ENCODE measurements at places on chromosomes 7 and 10. TPM values are rescaled to one million over a fixed set of nuclear protein-coding genes. Genes with fewer than 3 reads are reported as not detected.

Gene PODXL
- 20.2 TPM for total RNA-seq

Gene NFE2L3
- total RNA-seq, result 40.9 TPM

Gene LIPK
- 17.4 TPM for total RNA-seq

Gene HNRNPH3
- total RNA-seq, result 23.5 TPM

Gene TEX47
- not detected for total RNA-seq

Gene PNLIP
- not detected for total RNA-seq

Gene AZGP1
- total RNA-seq, result 1,357 TPM

Gene CTAGE4
- total RNA-seq, result 4.8 TPM

Gene PRSS2
- total RNA-seq, result not detected

Gene BMPER
- 0.29 TPM for total RNA-seq

Gene C10orf53
- total RNA-seq, result not detected

Gene DDX56
- total RNA-seq, result 71.7 TPM

Gene COL13A1
- total RNA-seq, result 1.3 TPM

Gene JAZF1
- total RNA-seq, result 4.7 TPM

Gene ZNF467
- total RNA-seq, result 11.3 TPM

Gene SBDS
- 125 TPM for total RNA-seq

Gene CHN2
- 1.4 TPM for total RNA-seq

Gene MBL2
- total RNA-seq, result not detected

Gene ZPBP
- not detected for total RNA-seq

Gene ELFN1
- total RNA-seq, result 1.8 TPM

Gene HOXA10
- total RNA-seq, result 11.2 TPM

Gene KIAA1549
- total RNA-seq, result 2.8 TPM

Gene EPHB6
- 158 TPM for total RNA-seq

Gene HKDC1
- 0.04 TPM for total RNA-seq

Gene RFC2
- 24.5 TPM for total RNA-seq

Gene MYL10
- not detected for total RNA-seq

Gene CALHM2
- total RNA-seq, result 13.8 TPM

Gene TTYH3
- total RNA-seq, result 13.2 TPM

Gene SLC26A5
- 0.88 TPM for total RNA-seq

Gene ASIC3
- 2.9 TPM for total RNA-seq

Gene PPP1R17
- not detected for total RNA-seq

Gene SKIDA1
- total RNA-seq, result 0.54 TPM

Gene CABCOCO1
- total RNA-seq, result not detected

Gene FGL2
- total RNA-seq, result 8.8 TPM

Gene TDRD1
- 0.13 TPM for total RNA-seq

Gene BMS1
- total RNA-seq, result 17.1 TPM

Gene SAMD8
- total RNA-seq, result 26.4 TPM

Gene ADK
- 46.3 TPM for total RNA-seq

Gene NET1
- 124 TPM for total RNA-seq

Gene RELN
- total RNA-seq, result 1.1 TPM

Gene GLRX3
- 40.8 TPM for total RNA-seq

Gene SAMD9L
- total RNA-seq, result 2.5 TPM

Gene BAZ1B
- total RNA-seq, result 30.2 TPM

All from lower leg skin (tissue), 4 donors.